Neural crest cell (in vitro differentiated cells): ENCODE measurements at places on chromosomes 16 and 17. TPM values are rescaled to one million over a fixed set of nuclear protein-coding genes. Genes with fewer than 3 reads are reported as not detected.

GRCh38 chr17:45366049-45366448 lies 49.2 kb upstream of the MAP3K14 start:
- DNase-seq = no peak

GRCh38 chr17:199806-200545 lies 18.5 kb upstream of the DOC2B start:
- no peak for DNase-seq

DNA sequence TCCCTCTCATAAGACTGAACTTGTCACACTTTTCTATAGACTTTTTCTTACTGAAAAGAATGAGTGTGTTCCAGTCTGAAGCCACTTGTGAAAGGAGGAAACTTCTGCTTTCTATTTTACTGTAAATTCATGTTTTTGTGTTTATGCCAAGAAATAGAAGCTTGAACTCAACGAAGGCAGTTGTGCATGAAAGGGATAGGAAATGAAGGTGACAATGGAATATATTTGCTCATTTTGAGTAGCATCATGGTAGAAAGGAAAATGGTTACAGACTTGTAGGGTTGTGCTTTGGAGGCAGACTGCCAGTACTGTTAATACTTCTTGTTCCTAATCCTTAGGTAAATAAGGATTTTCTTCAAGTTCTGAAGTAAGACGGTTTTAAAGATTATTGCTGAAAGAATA lies 8.1 kb downstream of the CLTC start:
- DNase-seq = no peak

GRCh38 chr16:10338426-10338825 lies 47.4 kb upstream of the ATF7IP2 start:
- no peak for DNase-seq

DNA sequence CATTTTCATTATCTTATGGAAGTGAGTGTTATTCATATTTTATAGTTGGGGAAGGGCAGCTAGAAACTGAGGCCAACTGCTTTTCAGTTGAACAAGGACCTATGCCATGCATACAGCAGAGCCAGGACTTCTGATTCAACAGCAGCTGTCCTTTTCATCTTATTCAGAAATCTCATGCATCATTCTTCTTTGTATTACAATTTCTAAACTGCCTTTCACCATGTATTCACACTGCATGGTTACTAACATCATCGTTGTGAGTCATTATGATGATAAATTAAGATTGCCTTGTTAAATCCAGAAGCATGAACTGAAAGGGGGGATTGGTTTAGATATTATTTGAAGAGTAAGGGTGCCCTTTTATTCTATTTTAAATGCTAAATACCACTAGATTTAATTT lies 1470.1 kb upstream of the GOT2 start:
- DNase-seq = no peak

DNA sequence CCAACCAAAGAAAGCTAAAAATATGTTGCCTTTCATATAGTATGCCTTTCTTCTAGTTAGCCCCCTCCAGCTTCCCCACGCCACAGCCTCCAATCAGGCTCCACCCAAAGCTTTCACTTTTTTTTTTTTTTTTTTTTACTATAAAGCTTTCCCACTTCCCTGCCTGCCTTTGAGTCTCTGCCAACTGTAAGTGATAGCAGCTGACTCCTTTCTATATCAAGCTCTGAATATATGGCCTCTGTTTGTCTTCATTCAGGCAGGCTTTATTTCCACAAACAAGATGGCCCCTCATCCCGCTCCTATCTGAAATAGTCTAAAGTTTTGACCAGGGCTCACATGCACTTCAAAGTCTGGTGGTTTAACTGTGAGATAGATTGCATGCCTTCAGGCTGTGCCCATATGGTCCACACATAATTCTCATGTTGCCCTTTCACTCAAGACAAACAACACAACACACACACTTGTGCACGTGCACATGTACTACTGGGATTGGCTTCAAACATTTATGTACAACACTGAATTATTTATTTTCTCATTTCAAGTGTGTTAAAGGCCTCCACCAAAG lies 39.8 kb upstream of the DYNLRB2 start:
- no peak for DNase-seq

DNA sequence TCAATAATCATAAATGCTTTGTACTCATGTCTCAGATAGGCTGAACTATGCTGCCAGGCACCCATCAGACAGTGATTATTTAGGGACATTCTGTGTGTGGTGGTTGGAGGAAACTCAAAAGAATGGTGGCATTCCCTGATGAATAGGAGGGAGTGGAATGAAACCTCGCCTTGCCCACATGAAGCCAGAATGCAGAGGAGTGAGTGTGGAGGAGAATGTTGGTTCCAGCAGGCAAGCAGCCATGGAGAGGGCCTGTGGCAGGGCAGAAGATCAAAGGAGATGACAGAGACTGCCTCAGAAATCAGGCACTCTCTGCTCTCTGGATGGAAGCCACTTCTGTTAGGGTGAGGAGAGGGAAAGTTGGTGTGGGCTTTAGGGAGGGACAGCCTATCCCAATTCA lies 22.5 kb downstream of the KCTD19 start:
- no peak for DNase-seq

- no peak for DNase-seq
These were observed 5.6 kb upstream of the HSBP1 start for GRCh38 chr16:83802135-83802534.

DNA sequence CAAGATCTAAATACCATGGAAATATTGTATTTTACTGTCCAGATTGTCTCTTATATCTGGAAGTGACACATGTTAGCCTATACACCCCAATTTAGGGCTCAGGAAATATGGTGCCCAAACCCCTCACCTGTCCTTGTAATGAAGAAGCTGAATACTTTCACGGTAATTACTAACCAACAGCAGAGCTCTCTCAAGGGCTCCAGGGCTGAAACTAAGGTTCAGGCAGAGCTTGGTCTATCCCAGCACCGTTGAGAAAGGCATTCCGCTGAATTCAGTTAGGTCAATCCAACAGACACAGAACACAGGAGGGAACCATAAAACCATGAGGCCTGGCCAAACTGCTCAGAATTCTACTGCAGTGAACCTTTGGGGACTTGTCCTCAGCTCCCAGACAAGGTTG lies 14.9 kb downstream of the MYO18A start:
- DNase-seq = no peak

DNA sequence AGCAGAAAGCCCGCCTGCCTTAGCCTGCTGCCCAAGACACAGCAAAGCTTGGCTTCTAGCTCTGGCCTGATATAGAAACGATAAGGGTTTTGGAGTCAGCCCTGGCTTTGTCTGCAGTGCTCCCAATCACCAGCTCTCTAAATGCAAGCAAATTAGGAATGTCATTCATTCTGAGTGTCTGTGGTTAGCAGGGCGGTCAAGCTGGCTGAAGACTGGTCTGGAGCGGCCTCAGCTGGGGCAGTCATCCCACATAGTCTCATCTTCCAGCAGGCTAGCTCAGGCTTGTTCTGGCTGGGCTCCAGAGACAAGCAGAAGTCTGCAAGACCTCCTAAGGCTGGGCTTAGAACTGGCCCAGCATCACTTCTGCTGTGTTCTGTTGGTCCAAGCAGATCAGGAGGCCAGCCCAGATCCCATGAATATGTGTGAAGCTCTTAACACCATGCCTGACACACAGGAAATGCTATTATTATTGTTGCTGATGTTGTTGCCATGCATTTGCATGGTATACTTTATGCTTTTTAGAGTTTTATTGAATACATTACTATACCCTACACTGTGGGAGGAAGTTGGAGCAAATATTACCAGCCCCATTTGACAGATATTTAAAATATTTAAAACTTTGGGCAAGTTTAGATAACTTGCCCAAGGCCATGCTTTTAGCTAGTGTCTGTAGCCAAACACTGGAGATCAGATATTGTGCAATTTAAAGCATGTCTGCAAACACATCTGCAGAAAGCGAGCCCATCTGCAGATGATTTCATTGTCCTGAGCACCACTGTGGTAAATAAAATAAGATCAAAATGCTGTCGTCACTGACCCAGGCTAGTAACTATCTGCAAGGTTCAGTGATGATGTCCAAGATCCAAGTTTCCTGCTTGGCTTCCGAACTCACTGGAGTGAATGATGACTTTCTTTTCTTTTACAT lies 24.8 kb downstream of the TMC7 start:
- DNase-seq = no peak

- peak; percentile 71 for DNase-seq
These were observed 21.4 kb downstream of the QPRT start for GRCh38 chr16:29700253-29700987.

GRCh38 chr17:610276-610675 lies 104.4 kb downstream of the VPS53 start:
- DNase-seq = no peak

- DNase-seq = no peak
These were observed 25.9 kb upstream of the TNFRSF13B start for GRCh38 chr17:16997514-16998429.

DNA sequence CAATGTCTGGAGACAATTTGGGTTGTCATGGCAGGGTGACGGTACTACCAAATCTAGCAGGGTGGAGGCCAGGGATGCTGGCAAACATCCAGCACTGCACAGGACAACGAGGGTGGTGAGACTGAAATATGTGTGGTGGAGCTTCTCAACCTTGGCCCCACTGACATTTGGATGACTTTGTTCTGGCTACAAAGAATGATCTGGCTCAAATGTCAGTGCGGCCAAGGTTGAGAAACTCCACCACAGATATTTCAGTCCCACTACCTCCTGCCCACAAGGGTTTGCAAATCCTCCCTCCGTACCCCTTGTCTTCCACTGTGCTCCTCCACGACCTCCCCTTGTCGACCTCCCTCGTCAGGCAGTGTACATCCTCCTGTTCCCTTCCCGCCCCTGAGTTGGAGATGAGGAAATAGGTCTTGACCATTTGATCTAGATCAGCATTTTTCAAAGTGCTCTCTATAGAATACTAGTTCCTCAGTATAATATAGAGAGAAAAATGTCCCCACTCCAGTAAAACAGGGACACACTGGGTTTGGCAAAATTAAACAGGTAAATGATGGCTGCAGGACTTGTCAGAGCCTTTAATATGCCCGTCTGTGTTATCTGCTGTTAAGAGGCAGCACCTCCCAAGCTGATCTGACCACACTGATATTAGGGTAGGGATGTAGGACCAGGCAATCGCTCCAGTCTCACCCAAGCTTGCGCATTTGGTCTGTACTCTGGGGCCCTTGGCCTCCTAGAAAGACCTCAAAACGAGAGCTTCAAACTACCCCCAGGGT lies 6.8 kb downstream of the OSGIN1 start:
- DNase-seq = no peak

GRCh38 chr17:29115961-29116803 lies 64.0 kb downstream of the MYO18A start:
- peak; percentile 29 for DNase-seq

GRCh38 chr17:80833952-80834892 lies 157.4 kb upstream of the CHMP6 start:
- no peak for DNase-seq

GRCh38 chr17:1462164-1463112 lies 6.4 kb upstream of the CRK start:
- DNase-seq = no peak

DNA sequence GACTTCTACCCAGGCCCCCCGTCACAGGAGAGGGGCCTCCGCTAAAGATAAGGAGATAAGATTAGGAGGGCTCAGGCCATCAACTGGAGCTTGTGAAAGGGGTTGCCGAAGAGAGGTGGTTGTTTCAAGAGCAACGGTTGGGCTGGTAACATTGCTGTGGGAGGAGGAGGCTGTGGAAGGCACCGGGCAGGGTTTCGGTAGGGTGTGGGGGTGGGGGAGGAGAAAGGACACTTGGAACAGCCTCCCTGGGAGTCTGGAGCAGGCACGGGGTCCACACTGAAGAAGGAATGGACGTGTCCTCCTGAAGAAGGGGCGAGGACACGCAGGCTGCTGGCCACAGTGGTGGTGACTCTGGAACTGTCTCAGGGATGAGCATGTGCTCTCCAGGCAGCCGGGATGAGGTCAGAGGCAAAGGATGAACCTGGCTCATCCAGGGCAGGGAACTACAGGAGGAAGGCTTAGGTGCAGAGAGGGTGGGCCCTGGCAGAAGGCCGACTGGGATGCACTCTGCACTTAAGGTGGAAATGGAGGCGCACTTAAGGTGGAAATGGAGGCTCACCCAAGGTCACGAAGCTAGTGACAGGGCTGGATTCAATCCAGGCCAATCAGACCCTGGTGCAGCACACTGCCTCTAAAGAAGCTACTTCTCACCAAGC lies 1.2 kb upstream of the EPX start:
- DNase-seq = no peak

DNA sequence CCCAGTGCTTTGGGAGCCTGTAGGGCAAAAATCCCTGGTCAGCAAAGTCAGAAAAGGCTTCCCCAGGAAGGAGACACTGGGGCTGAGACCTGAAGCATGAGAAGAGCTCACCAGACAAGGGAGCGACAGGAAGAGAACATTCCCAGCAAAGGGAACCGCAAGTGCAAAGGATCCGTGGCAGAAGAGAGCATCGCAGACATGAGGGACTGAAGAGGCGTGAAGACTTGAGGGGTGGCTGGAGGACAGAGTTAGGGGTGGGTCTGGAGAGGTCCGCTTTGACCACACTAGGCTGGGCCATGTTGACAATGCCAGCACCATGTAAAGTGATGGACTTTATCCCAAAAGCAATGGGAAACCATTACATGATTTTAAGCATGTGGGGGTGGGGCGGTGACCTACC lies 128.1 kb upstream of the IRX3 start:
- no peak for DNase-seq

DNA sequence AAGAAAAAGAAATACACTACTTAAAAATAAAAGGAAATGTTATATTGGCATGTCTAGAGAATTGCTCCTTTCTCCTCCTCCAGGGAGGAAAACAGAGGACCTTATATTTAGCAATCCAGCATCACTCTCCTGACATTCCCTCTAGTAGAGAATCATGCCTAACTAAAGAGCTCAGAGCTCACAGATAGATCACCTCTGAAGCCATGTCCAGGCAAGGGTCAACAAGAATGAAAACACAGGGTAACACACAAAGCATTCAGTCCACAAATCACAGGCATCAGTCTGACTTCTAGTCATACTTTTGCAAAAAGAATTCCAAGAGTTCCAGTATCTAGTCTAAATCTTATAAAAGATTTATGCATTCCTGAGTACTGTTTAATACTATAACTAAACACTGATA lies 4.4 kb upstream of the HASPIN start:
- no peak for DNase-seq

EIF1 gene
- total RNA-seq = 617 and 620 TPM in 2 replicates

TP53TG3B gene
- not detected in 2 replicates for total RNA-seq

CNTNAP4 gene
- total RNA-seq = 0.07 and 0.14 TPM in 2 replicates

GRIN2C gene
- 0.02 and 0.07 TPM in 2 replicates for total RNA-seq

CNTNAP1 gene
- total RNA-seq = 17.0 and 19.4 TPM in 2 replicates

DNAH2 gene
- total RNA-seq = 0.16 and 0.27 TPM in 2 replicates

RRAD gene
- 0.20 and 0.54 TPM in 2 replicates for total RNA-seq

TRPV2 gene
- 0.98 and 1.3 TPM in 2 replicates for total RNA-seq

PRSS36 gene
- total RNA-seq = 0.68 and 1.1 TPM in 2 replicates

MYH11 gene
- 0.05 and 0.09 TPM in 2 replicates for total RNA-seq

KRT32 gene
- not detected in 2 replicates for total RNA-seq
